ENCODE measurements at places on chromosomes 12 and 14.

DNA sequence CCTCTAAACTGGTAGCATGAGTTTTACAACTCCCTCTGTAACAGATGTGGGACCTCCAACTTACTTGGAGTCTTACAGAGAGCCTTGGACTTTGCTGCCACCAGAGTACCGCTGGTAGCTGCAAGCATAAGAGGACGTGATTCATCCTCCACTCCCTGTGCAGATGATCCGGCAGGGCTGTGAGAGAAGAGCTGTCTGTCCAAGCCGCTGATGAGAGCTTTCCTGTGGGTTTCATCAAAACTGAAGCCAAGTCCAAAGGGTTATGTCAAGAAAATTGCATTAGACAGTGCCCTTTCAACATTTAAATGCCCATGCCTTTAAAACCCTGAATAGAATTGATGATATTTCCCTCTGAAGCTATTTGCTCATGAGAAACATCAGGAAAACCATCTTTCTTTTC lies 85.8 kb downstream of the LLPH start:
- DNase-seq, result no peak

DNA sequence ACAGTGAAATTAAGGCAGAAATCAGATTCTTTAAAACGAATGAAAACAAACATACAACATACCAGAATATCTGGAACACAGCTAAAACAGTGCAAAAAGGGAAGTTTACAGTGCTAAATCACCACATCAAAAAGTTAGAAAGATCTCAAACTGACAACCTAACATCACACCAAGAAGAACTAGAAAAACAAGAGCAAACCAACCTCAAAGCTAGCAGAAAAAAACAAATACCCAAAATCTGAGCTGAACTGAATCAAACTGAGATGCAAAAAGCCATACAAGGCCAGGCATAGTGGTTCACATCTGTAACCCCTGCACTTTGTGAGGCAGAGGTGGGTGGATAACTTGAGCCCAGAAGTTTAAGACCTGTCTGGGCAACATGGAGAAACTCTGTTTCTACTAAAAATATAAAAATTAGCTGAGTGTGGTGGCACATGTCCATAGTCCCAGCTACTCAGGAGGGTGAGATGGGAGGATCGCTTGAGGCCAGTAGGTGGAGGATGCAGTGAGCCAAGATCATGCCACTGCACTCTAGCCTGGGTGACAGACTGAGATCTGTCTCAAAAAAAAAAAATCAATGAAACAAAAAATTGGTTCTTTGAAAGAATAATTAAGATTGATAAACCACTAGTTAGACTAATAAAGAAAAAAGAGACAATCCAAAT lies 33.2 kb upstream of the LDHB start:
- no peak for DNase-seq

DNA sequence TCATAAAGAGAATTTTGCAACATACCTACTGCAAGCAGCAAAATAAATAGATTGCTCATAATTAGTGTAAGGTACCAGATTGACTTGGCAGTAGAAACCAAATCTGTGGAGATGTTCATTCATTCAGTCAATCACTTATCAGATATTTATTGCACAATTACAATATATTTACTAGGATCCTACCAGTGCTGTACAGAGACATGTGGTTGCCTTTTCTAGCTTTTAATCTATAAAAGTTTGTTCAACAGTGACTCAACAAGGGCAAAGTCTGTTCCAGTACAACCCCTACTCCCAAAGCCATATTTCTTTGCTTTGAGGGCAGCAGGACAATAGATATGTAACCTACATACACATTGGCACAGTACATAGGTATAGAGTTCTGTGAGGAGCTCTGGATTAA lies 27.3 kb downstream of the ABCD2 start:
- DNase-seq, result no peak

GRCh38 chr12:3670083-3670620 lies 82.8 kb downstream of the CRACR2A start:
- DNase-seq, result no peak

DNA sequence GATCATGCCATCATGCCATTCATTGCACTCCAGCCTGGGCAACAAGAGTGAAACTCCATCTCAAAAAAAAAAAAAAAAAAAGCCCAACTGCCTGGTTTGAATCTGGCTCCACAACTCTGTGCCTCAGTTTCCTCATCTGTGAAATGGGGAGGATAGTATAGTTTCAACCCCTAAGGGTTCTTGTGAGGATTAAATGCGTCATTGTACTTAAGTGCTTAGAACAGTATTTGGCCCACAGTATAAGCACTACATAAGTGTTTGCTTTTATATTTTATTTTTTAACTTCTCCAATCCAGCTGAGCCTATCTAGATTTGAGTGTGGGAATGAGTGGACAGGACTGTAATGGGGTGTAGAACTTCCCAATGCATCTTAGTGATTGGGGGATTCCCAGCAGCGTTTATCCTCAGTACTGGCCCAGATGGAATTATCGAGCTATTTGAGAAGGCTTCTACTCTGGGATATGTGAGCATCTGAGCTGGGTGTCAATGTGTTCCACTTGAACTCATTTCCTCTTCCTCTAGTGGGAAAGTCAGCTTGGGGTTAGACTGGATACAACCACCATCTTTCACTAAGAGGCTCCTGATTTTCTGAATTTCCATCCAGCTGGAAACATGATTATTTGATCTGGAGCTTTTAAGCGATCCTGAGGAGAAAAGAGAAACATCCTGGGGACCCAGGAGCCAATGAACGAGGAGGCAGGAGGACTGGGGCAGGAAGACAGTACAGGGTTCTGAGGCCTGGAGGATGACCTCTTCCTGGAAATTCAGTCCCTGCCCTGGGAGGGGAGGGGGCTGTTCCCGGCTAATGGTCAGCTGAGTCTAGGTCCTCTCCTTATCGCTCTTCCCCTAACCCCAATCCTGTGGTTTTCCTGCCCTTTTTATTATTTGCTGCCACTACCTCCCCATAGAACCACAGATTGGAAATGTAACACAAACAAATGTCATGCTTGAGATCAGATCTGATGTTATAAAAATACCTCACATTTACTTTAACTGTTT lies 9.3 kb upstream of the ESPL1 start:
- no peak for DNase-seq

- no peak for DNase-seq
These were observed 207.7 kb upstream of the SLC16A7 start for GRCh38 chr12:59388176-59388575.

DNA sequence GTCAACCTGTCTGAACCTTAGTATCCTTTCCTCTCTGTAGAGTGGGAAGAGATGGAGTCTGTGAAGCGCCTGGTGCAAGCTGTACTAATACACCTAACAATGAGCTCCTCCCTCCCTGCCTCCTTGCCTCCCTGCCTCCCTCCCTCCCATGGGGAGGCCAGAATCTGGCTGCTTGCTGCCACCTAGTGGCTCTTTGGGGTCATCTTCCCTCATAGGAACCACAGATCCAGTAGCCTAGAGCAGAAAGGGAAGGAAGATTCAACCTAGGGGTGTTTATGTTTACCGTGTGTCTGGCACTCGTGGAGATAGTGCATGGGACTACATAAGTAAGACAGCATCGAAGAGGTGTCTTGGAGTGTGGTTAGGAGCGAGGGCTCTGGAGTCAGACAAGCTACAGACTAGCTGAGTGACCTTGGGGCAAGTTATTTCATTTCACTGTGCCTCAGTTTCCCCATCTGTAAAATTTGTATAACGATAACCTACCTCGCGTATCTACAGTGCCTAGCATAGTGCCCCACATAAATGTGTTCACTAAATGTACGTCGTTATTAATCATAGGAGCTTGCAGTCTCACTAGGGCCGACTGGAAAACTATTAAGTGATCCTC lies 35.5 kb upstream of the TSPAN9 start:
- peak; percentile 90 for DNase-seq

- DNase-seq, result no peak
These were observed 3.3 kb downstream of the ETNK1 start for GRCh38 chr12:22628228-22628627.

DNA sequence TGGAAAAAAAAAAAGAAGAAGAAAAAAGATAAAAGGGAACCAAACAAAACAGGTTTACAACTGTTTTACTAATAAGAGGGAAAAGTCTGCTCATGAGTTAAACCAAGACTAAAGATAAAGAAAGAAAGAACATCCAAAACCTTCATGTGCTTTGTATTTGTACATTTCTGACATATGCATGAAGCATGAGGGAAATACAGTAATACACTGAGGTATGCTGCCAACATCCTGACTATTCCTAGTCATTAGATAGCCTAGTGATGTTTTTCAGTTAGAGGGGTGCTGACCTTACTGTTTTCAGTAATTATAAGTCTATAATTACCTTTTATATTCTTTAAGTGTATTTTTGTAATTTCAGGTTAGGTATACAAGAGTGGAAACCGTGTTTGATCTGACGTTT lies 793.3 kb downstream of the DIO2 start:
- no peak for DNase-seq

GRCh38 chr12:28539691-28540323 lies 349.6 kb downstream of the CCDC91 start:
- DNase-seq, result no peak

- no peak for DNase-seq
These were observed 339.8 kb downstream of the TMEM121 start for GRCh38 chr14:105865904-105866840.

DNA sequence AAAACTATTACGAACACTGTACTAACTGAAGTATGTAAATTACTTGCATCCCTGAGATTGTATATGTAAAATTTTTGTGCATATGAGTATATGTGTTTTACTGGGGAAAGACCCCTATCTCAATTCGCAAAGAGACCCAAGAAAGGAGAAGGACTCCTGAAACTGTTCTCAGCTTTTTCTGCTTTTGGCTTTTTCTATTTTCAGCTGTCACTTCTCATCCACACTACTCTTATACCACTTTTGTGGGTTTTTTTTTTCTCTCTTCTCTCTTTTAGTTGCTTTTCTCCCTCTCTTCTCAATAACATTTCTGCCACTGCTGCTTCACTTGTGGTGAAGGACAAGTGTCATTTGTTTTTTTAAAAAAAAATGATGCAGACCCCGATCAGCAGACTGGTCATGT lies 39.8 kb downstream of the NIN start:
- no peak for DNase-seq

DNA sequence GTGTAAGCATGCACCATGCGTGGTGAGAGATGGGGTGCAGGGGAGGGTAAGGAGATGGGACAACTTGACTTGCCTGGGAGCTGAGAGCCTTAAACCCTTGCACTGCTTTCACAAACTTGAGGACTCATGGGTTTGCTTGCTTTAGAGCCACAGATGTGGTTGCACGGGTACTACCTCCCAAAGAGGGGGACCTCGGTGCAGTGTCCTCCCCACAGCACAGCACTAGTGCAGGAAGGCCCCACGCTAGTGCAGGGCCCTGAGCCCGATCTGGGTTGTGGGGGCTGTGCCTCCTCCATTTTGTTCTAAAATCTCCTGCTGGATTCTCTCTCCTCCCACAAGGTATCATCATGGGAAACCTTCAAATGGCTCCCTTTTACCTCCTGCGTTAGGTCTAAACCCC lies 11.2 kb downstream of the KRT72 start:
- DNase-seq, result no peak

DNA sequence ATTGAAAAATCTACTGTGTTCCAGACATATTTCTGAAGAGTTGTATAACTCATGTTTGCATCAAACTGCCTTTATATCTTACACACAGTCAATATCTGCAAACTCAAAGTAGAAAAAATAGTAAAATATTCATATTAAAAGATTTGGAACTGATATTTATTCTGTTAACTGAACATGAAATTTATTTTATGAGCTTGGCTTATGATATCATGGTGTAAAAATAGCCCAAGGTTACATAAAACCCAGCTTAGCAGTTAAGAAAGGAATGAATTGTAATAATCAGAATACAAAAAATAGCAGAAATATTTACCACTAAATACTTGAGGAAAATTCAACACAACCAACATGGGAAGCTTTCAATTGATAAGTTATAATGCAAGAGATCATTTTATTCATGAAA lies 367.9 kb downstream of the FLRT2 start:
- no peak for DNase-seq

DNA sequence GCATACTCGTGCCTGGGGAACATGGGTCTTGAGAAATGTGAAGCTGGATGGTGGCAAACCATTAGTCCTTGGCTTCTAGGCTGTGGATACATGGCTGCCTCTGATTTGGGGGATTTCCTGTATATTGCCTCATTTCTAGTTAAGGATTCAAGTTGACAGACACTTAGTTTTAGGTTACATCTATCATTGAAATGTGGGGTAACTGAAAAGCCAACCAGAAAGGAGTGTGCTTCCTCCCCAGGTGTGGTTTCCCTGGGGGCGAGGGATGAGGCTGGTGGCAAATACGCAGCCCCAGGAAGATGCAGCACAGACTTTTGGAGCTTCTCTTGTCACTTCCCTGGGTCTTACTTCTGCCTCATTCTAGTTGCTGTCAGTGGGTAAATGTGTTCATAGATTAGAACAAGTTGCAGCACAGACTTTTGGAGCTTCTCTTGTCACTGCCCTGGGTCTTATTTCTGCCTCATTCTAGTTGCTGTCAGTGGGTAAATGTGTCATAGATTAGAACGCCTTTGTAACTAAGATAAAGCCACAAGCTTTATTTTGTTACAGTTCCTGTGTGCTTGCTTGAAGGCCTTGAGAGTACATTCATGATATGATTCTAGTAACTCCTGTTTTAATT lies 85.1 kb downstream of the BORCS5 start:
- no peak for DNase-seq

DNA sequence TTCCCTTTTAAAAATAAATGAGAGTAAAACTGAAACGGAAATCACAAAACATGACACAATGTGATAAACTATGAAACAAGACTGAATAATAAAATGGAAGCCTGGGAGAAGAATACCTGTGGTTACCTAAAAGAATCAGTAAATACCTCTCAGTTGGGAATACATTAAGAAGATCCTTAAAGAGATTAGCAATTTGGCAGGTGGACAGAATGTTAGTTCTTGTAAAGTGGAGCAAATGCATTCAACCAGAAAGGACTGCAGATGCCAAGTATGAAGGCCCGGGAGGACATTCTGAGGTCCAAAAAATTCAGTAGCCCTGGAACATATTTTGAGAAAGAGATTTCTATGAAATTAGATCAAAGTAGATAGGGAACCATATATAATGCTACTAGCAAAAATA lies 861.3 kb upstream of the SEL1L start:
- DNase-seq, result peak; percentile 2

GRCh38 chr12:32559434-32559833 lies 119.7 kb upstream of the DNM1L start:
- DNase-seq, result no peak

DNA sequence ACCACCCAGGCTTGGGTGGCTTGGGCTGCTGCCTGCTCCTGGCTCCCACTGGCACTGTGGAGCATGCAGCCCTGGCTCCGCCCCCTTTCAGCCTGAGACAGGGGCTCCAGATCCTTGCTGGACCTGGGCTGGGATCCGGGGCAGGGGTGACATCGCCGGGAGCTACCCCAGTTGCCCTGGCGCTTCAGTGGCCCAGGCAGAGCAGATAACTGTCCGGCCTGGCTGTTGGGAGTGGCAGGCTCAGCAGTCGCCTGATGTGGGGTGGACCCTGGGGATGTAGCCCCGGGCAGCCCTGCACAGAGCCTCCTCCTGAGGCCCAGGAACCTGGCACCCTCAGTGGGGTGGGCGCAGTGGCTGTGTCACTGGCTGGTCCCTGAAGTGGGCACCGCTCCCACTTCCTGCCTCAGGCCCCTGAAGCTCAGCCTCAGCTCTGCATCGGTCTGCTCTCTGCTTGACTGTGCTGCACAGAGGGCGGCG lies 57.9 kb downstream of the FUT8 start:
- peak; percentile 4 for DNase-seq

Measured in SK-N-DZ (cell line).